ENCODE measurements at places on chromosomes 1 and 21. TPM values are rescaled to one million over a fixed set of nuclear protein-coding genes. Genes with fewer than 3 reads are reported as not detected.

DNA sequence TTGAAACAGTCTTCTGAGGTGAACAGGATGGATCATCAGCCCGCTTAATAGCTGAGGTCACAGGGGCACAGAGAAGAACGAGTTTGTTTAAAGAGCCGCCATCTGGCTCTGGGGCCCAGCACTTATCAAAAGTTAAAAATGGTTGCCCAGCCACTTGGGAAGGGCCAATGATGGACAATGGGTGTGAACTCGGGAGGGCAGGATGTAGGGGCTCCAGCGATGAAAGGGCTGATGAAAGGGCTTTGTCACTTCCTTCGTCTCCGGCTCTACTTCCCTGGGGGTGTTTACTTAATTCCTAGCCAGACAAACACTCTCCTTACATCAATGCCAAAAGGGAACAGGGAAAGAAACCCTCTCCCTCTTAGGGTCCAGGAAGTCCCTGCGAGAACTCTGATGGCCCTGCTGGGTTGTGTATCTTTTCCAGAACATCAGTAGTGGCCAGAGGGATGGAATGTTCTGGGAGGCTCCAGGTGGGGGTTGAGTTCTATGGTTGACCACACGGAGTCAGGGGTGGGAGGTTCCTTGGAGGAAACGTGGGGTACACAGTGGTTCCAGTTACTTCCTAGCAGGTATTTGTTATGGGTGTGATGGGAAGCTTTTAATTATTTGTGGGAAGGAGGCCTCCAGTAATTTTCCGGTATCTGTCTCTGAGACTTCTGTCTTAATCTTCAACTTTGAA lies 9.0 kb upstream of the ABCG1 start:
- peak; percentile 14 for ATAC-seq

GRCh38 chr21:41195311-41195710 lies 27.4 kb downstream of the BACE2 start:
- ATAC-seq = peak; percentile 96

SERTAD4 gene
- 8.7 TPM for total RNA-seq

ACKR1 gene
- 17.6 TPM for total RNA-seq

DNA sequence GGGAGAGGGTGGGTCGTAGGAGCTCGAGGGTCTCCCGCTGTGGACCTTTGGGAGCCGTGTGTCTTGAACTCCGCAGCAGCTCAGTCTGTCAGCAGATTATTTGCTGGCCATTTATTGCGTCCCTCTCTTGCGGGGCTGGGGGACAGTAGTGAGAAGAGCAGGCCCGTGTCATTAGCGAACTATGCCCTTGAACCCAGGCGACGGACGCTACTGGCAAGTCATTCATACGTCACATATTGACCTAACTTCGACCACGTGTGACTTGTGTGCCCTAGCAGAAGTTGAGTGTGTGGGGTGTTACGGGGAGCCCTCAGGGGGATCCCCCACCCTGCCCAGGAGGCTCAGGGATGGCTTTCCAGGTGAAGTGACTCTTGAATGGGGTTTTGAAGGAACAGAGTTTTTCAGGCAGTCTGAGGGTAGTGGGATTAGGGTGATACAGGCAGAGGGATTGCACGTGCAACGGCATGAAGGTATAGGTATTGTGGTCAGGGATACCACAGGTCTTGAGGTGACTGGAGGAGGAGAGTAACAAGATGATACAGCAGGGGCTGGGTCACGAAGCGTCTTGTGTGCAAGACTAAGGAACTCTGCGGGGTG lies 13.0 kb downstream of the RCC1 start:
- peak; percentile 6 for ATAC-seq

DNA sequence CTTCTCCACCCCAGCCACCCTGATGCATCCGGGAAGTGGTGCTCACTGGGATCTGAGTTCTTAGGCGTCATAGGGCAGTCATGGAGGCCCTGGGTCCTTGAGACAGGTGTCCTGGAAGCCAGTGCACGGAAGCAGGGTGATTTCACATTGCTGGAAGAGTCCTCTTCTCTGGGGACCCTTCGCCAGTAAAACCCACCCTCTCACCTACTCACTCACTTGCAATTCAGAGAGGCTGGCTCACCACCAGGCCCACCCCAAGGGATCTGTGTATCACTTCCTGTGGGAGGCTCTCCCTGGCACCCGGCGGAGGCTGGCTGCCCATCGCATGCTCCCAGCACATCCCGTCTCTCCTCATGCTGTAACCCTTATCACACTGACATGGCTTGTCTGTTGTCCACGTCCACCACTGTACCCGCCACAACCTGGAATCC lies 40.2 kb upstream of the EPS8L3 start:
- no peak for ATAC-seq

CLCA4 gene
- total RNA-seq = 230 TPM

FCER1G gene
- total RNA-seq = 0.76 TPM

GRCh38 chr21:45355573-45355972 lies 49.4 kb upstream of the COL18A1 start:
- ATAC-seq = no peak

COL9A2 gene
- total RNA-seq = 0.64 TPM

DNA sequence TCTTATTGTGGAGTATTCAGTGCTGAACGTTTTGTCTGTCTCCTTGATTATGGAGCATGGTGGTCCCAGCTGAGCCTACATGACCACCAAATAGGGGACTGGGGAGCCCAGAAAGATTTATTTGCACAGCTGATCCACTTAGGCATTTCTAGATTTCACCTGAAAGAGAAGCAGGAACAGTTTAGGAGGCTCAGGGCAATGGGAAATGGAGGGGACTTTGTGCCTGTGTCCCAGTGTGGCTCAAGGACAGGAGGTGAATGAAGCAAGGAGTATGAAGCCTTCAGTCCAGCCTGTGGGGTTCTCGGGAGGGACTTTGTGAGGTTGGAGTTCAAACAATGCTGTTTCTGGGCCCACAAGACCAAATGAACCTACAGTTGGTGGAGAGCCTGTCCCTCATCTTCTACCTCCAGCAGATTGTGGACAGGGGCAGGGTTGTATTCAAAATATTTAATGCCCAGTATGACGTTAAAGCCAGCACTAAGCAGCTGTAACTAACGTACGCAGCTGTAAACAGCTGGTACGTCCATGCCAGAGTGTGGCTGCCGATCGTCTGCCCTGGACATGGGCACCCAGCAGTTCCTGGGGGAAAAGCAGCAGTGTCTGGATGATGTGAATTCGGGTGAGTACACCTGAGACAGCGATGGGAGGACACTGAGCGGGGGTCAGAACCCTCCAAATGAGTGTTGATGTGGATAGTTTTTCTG lies 164.9 kb upstream of the RAB4A start:
- no peak for ATAC-seq

DNA sequence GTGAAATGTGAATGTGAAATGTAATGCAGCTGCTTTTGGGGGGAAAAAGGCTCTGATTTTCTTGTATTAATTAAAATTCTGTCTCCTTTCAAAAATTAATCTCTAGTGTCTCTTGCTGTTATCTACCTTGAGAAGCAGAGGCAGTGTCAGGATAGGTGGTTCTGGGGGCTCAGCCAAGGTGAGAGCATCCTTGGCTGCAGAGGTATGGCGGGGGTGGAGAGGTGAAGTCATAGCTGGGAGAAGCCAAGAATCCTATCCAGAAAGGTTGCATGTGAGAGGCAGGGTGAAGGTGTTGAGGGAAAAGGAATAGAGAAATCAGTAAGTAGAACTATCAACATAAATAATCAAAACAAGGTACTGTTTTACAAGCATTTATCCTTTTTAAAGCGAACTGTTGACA lies 181.2 kb downstream of the CACNA1E start:
- no peak for ATAC-seq

GRCh38 chr1:5936126-5936525 lies 56.1 kb downstream of the NPHP4 start:
- ATAC-seq = no peak

UBXN10 gene
- 0.04 TPM for total RNA-seq

- ATAC-seq = peak; percentile 55
Observed at GRCh38 chr1:150895618-150896017, 8.7 kb downstream of the CTXND2 start.

SELENBP1 gene
- total RNA-seq = 14.0 TPM

GRCh38 chr1:3968851-3969250 lies 68.8 kb upstream of the C1orf174 start:
- ATAC-seq = no peak

- no peak for ATAC-seq
Observed at GRCh38 chr1:150563340-150564038, 14.3 kb downstream of the ADAMTSL4 start.

EFNA3 gene
- total RNA-seq = 20.6 TPM

PAFAH2 gene
- 9.0 TPM for total RNA-seq

GRCh38 chr1:90851711-90852050 lies 134.6 kb upstream of the BARHL2 start:
- no peak for ATAC-seq

- no peak for ATAC-seq
Observed at GRCh38 chr1:156929596-156930238, 9.3 kb downstream of the LRRC71 start.

MAP3K7CL gene
- 3.1 TPM for total RNA-seq

DNA sequence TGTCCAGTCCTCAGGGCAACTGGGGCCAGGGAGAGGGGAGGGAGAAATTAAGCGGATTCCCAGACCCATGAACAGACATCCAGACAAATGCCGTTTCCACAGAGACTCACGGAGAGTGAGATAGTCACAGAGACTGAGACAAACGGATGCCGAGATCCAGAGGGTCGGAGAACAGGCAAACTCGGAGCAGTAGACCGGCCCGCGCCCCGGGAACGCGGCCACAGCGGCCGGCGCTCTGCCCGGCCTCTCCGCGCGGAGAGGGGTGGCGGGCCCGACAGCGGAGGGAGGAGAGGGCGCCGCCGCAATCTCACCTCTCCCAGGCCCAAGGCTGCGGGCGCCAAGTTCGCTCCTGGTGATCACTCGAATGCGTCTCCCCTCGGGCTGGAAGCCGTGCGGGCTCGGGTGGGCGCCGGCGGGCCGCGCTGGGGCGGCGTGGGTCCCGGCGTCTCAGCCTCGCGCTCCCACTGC lies 831 bp upstream of the FOXD2 start:
- ATAC-seq = peak; percentile 4

DNA sequence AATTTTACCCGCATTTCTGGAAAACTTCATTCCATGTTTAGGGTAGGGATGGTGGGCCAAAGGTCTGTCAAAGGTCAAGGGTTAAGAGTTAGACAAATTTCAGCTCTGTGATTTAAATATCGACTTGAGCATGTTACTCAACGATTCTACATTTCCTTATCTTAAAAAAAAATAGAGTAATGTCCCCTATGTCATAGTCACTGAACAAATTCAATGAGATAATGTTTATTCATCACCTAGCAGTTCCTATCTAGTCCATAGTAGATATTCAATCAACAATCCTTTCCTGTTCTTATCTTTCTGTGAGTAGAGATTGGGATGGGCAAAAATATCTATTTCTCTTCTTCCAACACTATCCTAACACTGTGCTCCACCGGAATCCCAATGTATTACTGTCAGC lies 1.1 kb upstream of the DYNLT5 start:
- no peak for ATAC-seq

GRCh38 chr1:6448749-6449631 lies 17.0 kb downstream of the TNFRSF25 start:
- ATAC-seq = peak; percentile 2

GRCh38 chr1:151815716-151816327 lies 10.6 kb upstream of the LINGO4 start:
- ATAC-seq = no peak

- no peak for ATAC-seq
Observed at GRCh38 chr1:18644973-18645746, 14.5 kb downstream of the PAX7 start.

DNA sequence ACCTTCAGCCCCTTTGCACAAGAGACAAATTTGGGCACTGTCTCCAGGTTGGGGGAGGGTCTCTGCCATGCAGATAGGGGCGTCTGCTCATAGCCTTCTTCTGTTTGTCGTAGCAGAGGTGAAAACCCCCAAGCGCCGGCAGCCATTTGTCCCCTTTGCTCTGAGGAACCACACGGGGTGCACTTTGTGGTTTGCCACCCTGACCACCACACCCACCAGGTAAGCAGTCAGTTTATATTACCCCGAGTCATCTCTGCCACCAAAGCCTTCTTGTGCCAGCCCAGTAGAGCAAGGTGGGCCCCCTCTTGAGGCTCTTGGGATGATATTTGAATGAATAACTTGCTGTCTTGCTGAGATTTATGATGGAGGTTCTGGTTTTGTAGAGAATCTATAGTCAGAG lies 111.8 kb downstream of the VPS13D start:
- ATAC-seq = no peak

- ATAC-seq = no peak
Observed at GRCh38 chr1:155904261-155904660, 6.9 kb downstream of the RIT1 start.

DNA sequence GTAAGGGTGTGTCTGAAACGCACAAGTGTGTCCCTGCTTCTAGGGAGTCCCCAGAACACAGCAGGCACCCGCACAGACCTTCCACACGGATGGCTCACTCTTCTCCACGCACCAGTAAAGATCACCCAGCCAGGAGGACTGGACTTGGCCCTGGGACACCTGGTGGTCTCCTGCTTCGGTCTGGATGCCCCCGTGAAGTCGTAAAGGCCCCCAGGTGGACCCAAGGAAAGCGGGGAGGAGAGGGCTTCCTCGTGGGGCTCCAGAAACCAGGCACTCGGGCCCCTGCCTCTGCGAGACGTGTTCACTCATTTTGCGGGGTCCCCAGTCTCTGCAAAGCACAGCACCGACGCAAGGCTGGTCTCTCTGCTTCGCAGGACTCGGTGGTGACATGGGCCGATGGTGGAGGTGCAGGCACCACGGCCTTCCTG lies 20.2 kb upstream of the COL6A2 start:
- no peak for ATAC-seq

GRCh38 chr1:160981584-160982411 lies 27.2 kb upstream of the ITLN2 start:
- ATAC-seq = peak; percentile 67

JTB gene
- 73.2 TPM for total RNA-seq

TDRD5 gene
- not detected for total RNA-seq

SPRR3 gene
- total RNA-seq = 10,043 TPM

GNG4 gene
- 7.2 TPM for total RNA-seq

DNA sequence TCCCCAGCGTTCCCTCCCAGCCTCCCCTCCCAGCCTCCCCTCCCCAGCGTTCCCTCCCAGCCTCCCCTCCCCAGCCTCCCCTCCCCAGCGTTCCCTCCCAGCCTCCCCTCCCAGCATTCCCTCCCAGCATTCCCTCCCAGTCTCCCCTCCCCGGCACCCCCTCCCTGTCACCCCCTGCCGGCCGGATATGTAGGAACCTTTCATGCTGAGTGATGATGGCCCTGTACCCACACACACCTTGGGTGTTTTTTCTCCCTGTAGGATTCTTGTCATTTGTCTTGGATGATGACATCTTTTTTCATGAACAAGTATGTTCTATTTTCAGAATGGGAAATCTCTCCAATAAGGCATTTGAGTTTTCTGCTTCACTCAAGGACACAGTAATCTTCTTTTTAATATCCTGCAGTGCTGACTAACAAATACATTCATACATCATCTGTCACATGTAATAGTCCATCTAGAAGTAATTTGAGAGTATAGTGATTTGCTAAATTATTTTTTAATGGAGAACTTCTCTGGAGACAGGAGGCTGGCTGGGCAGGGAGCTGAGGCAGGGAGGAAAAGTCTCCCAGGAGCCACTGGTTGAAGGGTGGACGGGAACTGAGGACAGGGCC lies 19.5 kb downstream of the FTCD start:
- ATAC-seq = no peak

CD52 gene
- total RNA-seq = 7.5 TPM

FCAMR gene
- 0.08 TPM for total RNA-seq
